KBM-7 (cell line): ENCODE measurements at places on chromosomes 2 and 18.
A peak's percentile ranks its signal among the peaks of the same experiment; 100 is the strongest.

DNA sequence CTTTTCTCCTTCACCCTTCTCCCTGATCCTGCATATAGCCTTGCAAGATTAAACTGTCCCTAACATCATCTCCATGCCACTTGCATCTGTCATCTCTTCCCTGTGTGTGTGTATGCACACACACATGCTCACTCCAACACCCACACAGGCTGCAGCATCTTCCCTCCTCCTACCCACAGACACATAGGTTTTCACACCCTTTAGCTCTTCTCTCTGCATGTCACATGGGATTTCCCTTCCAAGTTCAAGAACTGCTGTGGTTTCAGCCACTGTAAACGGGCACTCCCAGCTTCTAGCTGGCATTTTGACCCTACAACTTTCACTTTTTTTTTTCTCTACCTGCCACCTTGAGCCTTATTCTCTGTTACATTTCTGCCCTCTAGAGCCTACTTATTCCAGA lies 6.4 kb downstream of the CELF4 start:
- no peak for DNase-seq

DNA sequence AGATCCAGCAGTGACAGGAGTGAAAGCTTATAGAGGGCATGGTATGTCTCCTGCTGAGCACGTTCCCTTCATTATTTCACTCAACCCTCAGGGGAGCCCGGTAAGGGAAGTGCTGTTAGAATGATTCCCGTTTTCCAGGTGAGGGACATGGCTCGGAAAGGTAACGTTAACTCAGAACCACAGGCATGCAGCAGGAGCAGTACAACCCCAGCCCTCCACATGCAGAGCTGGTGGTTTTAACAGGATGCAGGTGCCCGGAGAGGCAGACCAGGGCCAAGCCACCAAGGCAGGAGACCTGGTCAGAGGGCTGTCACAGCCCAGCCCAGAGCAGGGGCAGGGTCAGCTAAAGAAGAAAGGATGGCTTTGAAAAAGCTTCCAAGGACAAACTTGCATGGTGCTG lies 268.5 kb downstream of the SH3BP4 start:
- DNase-seq, result no peak

- no peak for DNase-seq
These were observed 63.9 kb upstream of the ZNF397 start for GRCh38 chr18:35176925-35177324.

GRCh38 chr18:76640438-76640837 lies 145.4 kb upstream of the ZNF516 start:
- DNase-seq, result no peak

DNA sequence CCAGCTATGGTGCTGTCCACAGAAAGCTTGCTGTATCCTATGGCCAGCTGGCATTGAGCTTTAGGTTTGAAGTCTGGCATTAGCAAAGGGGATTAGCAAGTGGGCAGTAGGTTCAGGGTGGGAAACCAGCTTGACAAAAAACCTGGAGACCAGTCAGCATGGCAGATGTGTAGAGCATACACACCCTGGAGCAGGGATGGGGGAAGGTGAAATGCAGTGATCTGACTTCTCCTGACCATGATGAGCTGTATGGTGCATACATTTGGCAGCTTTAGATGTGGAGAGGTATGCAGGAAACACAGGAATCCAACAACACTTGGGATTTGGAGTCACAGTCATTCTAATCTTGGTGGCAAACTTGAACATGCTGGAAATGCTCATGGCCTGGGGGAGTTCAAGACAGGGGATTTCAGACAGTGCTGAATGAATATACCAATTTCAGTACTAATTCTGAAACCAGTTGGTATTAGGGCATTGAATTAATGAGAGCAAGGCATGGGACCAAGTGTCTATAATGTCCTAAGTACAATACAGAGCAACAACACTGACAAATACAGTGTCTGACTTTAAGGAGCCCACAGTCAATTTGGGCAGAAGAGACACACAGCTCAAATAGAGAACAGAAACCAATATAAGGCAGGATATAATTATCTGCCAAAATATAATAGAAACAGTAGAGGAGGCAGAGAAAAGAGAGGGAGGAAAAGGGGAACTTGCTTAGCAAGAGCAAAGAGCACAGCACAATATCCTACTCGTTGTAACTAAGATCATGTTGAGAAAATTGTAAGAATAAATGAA lies 11.8 kb downstream of the ARHGAP15 start:
- peak; percentile 72 for DNase-seq

DNA sequence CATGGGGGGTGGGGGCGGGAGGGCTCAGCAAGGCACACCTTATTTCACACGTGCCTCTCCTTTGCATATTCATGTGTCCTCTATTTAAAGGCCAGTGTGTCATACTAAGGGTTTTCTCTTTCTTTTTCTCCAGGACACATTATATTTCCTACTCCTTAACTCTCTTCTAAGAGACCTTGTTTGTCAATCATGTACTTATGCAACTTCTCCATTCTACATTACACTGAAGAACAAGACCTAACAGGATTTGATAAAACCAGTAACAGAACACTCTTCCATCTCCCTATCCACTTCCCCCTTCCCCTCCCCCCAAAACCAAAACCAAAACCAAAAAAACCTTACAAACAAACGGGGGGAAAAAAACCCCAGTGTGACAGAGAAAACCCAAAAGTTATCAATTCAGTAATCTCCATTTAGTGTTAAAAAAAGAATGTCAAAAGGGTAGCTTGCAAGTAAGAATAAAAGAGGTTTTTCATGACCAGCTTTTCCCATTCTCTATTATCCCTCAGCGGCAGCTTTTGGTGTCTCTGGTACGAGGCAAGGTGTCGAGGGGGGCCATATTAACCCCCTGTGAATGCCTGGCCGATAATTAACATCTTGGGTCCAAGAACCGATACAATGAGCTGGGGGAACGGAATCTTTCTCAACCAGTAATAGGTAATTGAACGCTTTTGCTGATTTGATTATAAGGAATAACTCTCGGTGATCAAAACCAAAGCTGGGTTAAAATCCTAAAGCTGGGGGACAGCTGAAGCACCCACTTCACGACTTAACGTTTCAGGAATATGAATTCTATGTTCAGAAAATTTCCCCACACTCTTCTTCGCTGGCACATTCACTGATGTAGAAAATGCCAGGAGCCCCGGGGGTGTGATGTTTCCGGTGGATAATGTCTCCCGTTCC lies 191.0 kb upstream of the TCF4 start:
- peak; percentile 77 for DNase-seq

DNA sequence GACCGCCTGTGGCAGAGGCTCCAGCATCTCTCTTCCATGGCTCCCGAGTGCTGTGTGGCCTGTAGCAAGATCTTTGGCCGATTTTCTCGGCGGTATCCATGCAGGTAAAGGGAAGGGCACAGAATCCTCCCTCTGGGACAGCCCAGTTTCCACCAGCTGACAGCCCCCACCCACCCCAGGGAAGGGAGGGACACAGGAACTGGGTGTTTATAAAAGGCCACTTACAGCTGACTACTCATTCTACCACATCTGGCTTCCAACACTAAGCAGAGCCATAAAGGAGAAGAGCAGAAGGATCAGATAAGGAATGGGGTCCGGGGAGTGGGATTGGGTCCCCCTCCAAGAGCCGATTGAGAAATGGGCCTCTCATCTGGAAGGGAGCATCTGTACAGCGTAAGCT lies 20.2 kb downstream of the RUFY4 start:
- no peak for DNase-seq

GRCh38 chr2:104118889-104119288 lies 735.0 kb upstream of the POU3F3 start:
- DNase-seq, result no peak
